ENCODE measurements at places on chromosomes 1 and 21.

DNA sequence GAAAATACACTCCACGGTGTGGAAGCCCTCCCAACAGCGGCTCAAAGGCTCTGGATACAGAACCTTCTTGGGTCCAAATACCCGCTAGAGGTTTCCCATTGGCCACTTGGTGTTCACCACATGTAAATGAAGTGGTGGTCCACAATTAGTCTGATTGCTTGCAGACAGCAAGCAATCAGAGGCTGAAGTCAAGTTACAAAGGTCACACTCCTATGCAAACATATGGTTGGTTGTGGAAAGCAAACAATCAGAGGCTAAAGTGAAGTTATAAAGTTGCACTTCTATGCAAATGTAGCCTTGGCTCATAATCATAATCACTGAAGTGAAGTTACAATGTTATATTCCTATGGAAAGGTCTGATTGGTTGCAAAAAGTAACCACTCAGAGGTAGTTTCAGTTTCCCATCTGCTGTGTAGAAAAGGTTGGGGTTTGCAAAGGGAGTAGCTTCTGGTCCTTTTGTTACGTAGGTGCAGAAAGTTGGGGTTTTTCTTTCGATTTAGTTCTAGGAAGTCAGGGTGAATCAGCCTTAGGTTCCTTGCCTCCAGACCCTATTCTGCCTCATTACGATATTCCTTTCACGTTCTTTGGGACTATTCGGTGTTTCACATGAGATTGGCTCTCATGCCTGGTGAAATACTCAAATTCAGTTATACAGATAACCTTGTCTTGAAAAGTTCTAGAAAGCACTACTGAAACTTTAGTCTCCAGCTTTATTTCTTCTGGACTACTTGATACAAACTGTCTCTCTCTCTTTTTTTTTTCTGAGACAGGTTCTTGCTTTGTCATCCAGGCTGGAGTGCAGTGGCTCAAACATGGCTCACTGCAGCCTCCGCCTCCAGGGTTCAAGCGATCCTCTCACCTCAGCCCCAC, 36.7 kb upstream of the MTF2 start:
- no peak for DNase-seq

DNA sequence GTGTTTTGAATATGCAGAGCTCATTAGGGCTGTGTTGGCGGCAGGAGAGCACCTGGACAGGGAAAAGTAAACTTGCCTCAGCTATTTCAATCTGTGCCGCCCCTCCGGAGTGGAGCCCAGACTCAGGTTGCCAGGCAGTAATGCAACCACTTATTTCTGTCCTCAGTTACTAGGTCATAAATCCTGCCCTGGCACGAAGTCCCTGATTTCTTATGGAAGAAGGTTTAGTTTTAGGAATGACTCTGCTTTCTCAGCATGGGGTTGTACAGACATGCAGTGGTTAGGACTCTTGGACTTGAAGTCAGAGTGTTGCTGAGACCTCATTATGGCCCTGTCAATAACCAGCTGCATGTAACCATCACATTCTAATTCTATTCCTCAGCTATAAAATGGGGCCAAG, 98.3 kb upstream of the FGGY start:
- no peak for DNase-seq

GRCh38 chr1:183106166-183106565, 79.9 kb upstream of the LAMC2 start:
- DNase-seq, result no peak

- DNase-seq, result no peak
Observed at GRCh38 chr1:110850627-110851026, 22.3 kb upstream of the CD53 start.

- DNase-seq, result no peak
Observed at GRCh38 chr1:211788626-211789025, 41.9 kb downstream of the LPGAT1 start.

- DNase-seq, result no peak
Observed at GRCh38 chr21:25806060-25806459, 71.3 kb downstream of the GABPA start.

DNA sequence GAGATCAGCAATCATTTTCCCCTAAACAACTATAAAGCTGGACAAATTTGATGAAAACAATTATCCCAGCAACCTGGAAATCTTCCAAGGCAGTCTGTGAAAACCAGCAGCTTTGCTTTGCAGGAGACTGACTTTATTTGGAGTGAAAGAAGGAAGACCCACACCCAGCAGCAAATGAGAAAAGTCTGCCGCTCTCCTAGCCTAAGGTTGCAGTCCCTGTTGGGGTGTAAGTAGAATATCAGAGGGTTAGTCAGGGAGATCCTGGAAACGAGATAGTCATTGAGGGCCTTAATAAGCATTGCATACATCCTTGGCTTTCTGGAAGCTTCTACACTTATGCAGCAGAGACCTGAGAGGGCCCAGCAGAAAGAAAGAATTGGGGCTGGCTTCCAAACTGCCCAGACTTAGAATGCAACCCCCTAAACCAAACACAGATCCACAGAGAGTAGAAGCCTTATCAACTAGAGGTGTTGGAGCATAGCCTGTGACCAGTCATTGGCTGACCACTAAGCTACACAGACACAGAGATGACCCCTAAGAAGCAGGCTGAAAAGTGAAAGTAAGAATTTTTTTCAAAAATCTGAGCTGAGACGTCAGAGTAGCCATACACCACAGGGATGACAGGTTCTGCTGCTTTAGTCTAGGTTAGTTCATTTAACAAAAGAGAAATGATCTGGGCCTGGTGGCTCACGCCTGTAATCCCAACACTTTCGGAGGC, 98.3 kb downstream of the LYPLAL1 start:
- DNase-seq, result no peak

DNA sequence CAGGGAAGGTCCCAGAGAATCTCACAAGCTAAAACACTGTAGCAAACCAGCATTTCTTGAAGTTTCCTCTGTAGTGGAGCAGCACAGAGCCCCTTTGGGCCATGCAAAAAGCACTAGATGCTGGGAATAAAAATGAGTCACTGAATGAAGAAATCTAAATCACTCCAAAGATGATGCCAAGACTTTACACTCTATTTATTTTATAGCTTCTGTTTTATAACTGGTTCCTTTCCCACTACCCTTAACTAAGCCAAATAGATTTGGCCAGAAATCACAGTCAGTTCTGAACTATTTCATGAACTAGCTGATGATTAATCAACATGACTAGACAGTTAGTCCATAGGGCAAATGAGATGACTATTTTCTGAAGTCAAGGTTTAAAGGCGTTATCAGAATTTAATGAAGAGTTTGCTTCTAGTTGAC, 89.5 kb downstream of the SCMH1 start:
- DNase-seq, result no peak

- no peak for DNase-seq
Observed at GRCh38 chr1:29144178-29144577, 20.5 kb upstream of the TMEM200B start.

DNA sequence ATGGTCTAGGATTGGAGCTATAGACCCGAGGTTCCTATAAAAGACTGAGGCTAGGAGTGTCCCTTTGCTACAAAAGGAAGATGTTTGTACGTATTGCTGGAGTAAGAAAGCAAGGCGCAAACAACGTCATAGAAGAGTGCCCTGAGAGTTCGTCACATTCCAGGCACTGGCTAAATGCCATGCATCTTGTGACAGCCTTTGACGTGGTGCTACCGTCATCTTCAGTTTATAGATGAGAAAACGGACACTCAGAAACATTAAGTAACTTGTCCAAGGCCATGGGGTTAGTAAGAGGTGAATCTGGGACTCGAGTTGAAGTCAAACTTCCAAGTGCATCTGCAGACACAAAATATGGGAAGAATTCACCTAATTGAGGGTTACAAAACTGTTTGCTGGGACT, 104.2 kb upstream of the SLC45A1 start:
- DNase-seq, result no peak

DNA sequence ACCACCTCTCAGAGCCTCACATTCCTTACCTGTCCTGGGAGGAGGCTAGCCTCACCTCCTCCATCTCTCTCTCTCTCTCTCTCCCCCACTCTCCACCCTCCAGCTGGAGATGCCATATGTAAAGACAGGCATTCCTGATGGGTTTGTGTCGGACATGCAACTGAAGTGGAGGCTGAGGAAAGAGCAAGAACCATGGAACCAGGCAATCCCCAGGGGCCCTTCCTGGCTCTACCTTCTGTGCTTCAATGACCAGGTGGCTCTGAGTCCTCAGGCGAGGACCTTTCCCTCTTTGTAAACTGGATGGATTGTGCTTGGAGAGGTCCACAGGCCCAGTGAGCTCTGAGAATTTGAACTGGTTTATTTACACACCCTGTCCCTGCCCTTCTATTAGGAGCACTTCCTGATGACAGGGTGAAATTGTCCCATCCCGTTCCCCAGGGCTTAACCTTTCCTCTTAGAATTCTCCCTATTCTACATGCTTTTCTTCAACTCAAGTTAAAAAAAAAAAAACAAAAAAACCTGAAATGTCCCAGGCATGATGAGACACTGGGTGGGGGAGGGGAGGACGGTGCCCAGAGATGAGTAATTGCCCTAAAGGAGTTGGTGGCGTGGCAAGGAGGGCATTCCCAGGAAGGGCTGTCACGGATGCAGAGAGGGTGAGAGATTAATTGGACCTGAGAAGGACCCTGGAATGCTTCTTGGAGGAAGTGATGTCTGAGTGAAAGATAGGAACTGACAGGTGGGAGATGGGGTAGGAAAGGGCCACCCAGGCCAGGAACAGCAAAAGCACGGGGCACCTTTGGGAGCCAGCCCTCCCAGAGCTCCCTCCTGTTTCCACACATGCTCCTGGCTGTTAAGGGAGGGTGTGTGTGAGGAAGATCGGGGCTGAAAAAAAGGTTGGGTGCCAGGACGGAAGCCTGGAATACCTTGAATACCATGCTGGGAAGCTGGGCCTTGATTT, 50.2 kb upstream of the WASF2 start:
- no peak for DNase-seq

DNA sequence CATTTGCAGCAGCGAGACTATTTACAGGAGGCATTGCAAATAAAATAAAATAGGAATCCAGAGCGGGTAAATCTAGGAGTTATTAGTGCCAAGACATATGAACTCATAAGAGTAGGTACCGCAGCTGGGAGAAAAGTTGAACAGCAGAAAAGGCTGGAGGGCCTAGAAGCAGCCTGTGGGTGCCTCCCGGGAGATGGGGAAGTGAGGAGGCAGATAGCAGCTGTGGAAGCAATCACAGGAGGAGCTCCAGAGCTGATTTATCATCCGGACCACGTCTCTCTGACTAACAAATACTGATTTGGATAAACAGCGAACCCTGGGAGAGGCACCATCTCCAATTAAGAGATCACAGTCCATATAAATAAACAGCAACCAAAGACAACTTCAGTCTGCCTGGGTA, 64.6 kb downstream of the BRINP2 start:
- no peak for DNase-seq

DNA sequence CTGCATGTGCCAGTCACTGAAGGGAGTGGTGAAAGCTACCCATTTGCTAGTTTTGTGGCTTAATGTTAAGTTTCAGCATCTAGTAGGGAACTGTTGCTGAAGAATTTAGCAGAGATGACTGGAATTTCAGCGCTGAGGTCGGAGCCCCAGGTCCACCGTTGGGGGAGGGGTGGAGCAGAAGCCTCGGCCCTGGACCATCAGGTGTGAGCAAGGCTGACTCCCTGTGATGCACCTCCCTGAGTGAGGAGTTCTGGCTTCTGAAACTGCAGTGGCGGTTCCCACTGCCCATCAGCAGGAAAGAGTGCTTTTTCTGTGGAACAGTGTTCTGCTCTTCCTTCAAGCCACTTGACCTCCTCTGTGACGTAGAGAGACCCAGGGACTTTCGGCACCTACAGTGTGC, 1.3 kb downstream of the NOS1AP start:
- DNase-seq, result no peak

DNA sequence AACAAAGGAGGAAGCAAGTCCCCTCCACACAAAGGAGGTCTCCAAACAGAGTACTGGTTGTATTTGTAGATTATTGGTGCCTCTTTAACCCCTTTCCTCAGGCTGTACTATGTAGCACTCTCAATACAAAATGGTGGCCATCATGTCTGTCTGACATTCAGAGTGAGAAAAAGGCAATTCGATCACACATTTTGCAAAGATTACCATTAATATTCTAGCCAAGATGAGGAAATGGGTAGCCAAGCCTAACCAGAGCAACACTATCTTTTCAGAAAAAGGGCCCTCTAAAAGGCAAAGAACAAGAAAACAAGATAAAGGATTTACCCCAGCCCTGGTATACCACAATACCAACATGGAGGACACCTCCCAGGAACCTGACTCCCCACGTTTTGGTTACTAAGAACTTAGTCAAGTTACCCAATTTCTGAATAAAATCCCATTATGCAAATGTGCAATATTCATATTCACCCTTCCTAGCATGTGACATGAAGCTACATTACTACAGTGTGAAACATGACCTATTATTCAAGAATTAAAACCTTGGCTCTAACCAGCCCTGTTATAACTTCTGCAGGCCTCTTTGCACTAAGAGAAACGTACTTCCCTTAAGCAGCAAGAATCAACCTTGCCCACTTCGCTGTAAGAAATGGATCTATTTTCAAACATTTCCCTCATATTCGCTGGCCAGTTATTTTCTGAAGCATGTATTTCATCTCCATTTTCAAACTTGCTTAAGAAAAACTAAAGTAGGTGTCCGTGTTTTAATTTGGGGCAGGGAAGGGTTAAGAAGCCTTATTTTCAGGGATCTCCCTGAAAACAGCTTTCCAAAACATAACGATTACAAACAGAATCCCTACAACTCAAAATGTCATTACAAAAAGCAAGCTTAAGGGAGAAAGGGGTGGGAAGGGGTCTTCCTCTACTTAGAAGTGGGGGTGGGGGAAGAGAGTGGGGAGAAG, 2.1 kb downstream of the KDM5B start:
- no peak for DNase-seq

GRCh38 chr1:206011057-206011456, 7.9 kb upstream of the RAB7B start:
- no peak for DNase-seq

- no peak for DNase-seq
Observed at GRCh38 chr1:56788588-56788987, 30.6 kb downstream of the FYB2 start.

- DNase-seq, result no peak
Observed at GRCh38 chr1:87104140-87104539, 189.7 kb downstream of the HS2ST1 start.
